ENCODE measurements at places on chromosomes 2 and 18. TPM values are rescaled to one million over a fixed set of nuclear protein-coding genes. Genes with fewer than 3 reads are reported as not detected.

GRCh38 chr18:79631761-79632446 is 47.7 kb upstream of the CTDP1 start:
- no peaks in the 10 kb centered on the region for H3K4me1 ChIP-seq
- H3K36me3 ChIP-seq: no peaks in the 10 kb centered on the region
- no peak overlapping the region for H3K4me3 ChIP-seq
- no peaks in the 10 kb centered on the region for H3K27me3 ChIP-seq

DNA sequence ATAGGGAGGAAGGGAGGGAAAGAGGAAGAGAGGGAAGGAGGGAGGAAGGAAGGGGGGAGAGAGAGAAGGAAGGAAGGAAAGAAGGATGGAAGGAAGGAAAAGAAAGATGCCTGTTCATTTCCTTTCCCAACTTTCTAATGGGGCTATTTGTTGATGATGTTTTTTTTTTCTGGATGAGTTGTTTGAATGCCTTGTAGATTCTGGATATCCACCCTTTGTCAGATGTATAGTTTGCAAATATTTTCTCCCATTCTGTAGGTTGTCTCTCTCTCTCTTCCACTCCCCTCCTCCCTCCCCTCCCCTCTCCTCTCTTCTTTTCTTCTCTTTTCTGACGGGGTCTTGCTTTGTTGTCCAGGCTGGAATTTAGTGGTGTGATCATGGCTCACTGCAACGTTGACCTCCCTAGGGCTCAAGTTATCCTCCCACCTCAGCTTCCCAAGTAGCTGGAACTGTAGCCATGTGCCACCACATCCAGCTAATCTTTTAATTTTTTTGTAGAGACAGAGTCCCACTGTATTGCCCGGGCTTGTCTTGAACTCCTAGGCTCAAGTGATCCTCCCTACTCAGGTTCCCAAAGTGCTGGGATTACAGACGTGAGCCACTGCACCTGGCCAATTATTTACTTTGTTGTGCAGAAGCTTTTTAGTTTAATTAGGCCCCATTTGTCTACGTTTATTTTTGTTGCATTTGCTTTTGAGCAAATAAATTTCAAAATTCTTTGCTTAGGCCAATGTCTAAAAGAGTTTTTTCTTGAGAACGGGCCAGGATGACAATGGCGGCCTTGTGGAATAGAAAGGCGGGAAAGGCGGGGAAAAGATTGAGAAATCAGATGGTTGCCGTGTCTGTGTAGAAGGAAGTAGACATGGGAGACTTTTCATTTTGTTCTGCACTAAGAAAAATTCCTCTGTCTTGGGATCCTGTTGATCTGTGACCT is 57.3 kb upstream of the FAM117B start:
- no peak overlapping the region for H3K27ac ChIP-seq
- DNase-seq: no peak
- no peak overlapping the region for H3K4me3 ChIP-seq
- no peaks in the 10 kb centered on the region for H3K27me3 ChIP-seq

DNA sequence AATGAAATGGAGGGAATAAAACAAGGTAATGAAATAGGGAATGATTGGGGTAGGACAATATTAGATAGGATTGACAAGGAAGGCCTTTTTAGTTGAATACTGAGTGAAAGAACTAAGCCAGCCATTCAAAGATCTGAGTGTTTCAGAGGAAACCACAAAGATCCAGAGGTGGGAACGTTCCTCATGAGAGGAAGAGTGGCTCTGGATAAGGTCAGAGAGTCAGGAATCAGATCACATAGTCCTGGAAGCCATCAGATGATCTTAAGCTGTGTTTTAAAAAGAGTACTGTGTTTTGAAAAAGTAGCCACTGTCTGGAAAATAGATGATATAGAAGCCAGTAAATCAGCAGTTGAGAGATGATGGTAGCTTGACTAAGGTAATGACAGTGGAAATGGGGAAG is 11.8 kb downstream of the TTLL4 start:
- no peak for DNase-seq
- H3K4me3 ChIP-seq: no peak overlapping the region
- no peak overlapping the region for H3K27ac ChIP-seq
- peaks cover 7% of the 10 kb centered on the region for H3K4me1 ChIP-seq
- H3K36me3 ChIP-seq: no peaks in the 10 kb centered on the region
- no peaks in the 10 kb centered on the region for H3K27me3 ChIP-seq

GRCh38 chr2:5846881-5847280 is 154.7 kb downstream of the SOX11 start:
- no peak for DNase-seq
- H3K4me1 ChIP-seq: no peaks in the 10 kb centered on the region
- H3K27ac ChIP-seq: no peak overlapping the region

DNA sequence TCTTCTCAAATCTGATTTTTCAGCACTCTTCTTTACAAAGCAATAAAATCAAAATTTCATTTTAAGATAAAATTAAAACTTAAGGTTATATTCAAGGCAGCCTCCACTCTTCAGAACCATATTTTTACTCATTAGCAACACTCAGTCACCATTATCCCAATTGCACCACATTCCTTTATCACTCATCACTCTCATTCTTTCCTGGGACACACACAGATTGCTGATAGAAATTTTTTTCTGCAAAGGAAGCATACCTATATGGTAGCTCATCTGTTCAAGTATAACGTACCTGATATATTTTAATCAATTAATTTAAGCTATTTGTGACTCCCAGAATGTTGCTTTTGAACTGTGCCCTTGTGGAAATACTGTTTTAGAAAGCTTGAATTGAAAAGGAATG is 1559.3 kb upstream of the ZEB2 start:
- no peak for DNase-seq
- no peaks in the 10 kb centered on the region for H3K36me3 ChIP-seq
- H3K27me3 ChIP-seq: no peaks in the 10 kb centered on the region

DNA sequence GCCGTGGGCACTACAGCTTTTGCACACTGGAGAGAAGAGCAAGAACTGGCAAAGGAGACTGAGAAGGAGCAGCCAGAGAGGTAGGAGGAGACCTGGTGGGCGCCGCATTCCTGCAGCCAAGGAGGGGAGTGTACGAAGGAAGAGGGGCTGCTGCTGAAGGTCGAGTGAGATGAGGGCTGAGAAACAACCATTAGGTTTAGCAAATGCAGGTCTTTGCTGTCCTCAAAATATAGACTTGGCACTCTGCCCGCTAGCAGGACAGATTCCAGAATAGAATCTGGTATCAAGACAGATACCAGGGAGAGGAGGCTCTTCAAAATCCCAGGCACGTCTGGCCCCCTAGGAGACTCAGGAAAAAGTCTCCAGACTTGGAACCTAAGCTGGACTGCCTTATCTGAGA is 83.0 kb downstream of the TGOLN2 start:
- no peak for DNase-seq
- H3K4me3 ChIP-seq: no peak overlapping the region
- no peaks in the 10 kb centered on the region for H3K36me3 ChIP-seq
- H3K27me3 ChIP-seq: no peaks in the 10 kb centered on the region
- peaks cover 22% of the 10 kb centered on the region for H3K4me1 ChIP-seq
- H3K27ac ChIP-seq: no peak overlapping the region

DNA sequence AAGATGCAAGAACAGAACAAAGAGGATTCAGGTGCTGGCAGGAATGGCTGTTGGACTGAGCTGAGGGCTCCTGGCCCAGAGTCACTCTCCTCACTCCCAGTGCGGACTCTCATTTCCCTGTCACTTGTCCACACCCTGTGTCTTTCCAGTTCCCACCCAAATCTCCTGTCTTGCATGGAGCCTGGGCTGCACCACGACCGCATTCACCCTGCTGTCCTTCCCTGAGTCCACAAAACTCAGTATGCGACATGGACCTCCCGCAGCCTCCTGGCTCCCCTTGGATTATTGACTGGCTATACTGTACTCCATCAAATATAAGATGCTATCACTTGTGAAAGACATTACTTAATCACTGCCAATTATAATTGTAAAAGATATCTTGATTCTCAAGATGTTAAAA is 2.5 kb upstream of the ITM2C start:
- H3K27ac ChIP-seq: no peak overlapping the region
- no peaks in the 10 kb centered on the region for H3K27me3 ChIP-seq
- no peaks in the 10 kb centered on the region for H3K36me3 ChIP-seq
- no peak for DNase-seq
- H3K4me3 ChIP-seq: no peak overlapping the region

GRCh38 chr2:219131744-219132143 is 28.9 kb downstream of the NHEJ1 start:
- no peaks in the 10 kb centered on the region for H3K27me3 ChIP-seq
- H3K4me3 ChIP-seq: no peak overlapping the region

DNA sequence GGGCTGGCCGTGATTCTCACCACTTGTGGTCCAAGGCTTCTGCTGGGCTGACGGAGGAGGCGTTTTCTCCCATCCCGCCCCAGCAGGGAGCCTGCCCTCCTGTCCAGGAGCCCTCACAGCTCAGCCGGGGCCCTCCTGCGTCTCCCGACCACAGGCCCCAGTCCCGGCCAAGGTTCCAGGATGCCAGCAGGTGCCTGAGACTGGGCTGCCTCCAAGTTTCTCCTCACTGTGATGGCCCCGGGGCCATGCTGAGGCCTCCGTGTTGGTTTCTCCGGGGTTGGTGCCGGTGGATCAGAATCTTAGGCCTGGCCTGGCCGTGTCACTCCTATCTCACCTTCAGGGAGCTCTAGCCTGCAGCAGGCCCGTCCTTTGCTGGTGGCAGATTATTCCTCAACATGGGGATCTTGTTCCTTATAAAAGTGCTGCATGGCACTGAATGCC is 5.9 kb downstream of the KCNG2 start:
- H3K4me1 ChIP-seq: peaks cover 6% of the 10 kb centered on the region
- H3K4me3 ChIP-seq: no peak overlapping the region
- H3K27me3 ChIP-seq: no peaks in the 10 kb centered on the region
- no peaks in the 10 kb centered on the region for H3K36me3 ChIP-seq
- no peak for DNase-seq

GRCh38 chr18:28127228-28127627 is 49.7 kb downstream of the CDH2 start:
- no peak for DNase-seq
- H3K27me3 ChIP-seq: no peaks in the 10 kb centered on the region
- no peak overlapping the region for H3K4me3 ChIP-seq
- no peak overlapping the region for H3K27ac ChIP-seq
- H3K36me3 ChIP-seq: no peaks in the 10 kb centered on the region

The BOLL gene
- total RNA-seq: not detected

The CACNB4 gene
- total RNA-seq: 21.0 TPM

The MTCL1 gene
- total RNA-seq: 9.3 TPM

The FBLN7 gene
- not detected for total RNA-seq

The CABYR gene
- total RNA-seq: 1.3 TPM

The PKDCC gene
- total RNA-seq: 85.9 TPM
